Stimulated activated CD8-positive, alpha-beta memory T cell treated with anti-CD3 and anti-CD28 coated beads, Interleukin-2, amount 100 ng/mL, for 48 hours (primary cell): ENCODE measurements at places on chromosomes 1 and 21.

DNA sequence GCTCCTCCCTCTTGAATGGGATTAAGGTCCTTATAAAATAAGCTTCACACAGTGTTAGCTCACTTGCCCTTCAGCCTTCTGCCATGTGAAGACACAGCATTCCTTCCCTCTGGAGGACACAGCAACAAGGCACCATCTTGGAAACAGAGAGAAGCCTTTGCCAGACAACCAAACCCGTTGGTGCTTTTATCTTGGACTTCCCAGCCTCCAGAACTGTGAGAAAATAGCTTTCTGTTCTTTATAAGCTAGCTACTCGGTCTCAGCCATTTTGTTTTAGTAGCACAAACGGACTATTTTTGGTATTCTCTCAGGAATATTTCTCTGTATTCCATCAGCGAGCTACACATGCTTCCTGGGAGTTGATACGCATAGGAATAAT is 58.6 kb upstream of the IRF2BP2 start:
- no peak for DNase-seq

DNA sequence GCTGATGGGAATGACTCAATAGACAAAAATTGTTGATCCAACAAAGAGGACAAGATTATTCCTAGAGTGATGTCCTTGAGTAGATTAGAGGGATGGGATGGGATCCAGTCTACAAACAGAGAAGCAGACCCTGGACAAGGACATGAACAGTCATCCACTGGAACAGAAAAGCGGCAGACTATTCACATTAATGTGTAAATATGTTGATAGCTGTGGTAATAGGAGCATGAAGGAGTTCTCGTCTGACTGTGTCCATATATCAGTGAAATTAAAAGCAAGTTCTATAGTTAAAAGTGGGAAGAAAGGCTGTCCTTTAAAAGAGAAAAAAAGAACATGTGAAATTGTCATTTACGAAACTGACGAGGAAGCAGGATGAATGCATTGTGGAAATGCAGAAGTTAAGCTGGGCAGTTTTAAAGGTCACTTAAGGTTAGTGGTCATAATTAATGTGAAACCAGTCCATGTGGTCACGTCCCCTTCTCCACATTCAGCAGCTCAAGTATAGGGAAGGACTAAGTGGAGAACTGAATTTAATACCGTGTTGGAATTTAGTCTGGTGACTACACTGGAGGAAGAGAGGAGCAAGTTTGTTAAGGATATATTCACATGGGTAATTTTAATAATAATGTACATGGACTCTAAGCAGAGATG is 62.1 kb downstream of the PIK3R3 start:
- DNase-seq, result no peak

DNA sequence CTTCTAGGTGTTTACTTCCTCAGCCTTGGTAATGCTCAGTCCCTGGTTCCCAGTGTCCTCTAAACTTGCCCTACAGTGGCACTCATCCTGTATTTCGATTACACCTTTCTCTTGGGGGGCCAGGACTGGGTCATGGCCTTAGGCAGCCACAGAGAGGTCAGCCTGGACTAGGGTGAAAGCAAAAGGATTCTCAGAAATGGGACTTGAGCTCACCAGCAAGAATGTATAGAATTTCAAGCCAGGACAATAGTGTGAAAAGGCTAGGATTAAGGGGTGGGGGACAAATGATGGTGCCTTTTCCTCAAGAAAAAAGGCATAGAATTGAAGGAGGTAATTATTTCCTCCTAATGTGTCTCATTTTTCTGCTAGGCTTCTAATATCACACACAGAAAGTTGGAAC is 166.8 kb upstream of the RUNX1 start:
- DNase-seq, result no peak

- no peak for DNase-seq
Measured at GRCh38 chr1:202168861-202169260, 8.5 kb upstream of the PTPN7 start.

DNA sequence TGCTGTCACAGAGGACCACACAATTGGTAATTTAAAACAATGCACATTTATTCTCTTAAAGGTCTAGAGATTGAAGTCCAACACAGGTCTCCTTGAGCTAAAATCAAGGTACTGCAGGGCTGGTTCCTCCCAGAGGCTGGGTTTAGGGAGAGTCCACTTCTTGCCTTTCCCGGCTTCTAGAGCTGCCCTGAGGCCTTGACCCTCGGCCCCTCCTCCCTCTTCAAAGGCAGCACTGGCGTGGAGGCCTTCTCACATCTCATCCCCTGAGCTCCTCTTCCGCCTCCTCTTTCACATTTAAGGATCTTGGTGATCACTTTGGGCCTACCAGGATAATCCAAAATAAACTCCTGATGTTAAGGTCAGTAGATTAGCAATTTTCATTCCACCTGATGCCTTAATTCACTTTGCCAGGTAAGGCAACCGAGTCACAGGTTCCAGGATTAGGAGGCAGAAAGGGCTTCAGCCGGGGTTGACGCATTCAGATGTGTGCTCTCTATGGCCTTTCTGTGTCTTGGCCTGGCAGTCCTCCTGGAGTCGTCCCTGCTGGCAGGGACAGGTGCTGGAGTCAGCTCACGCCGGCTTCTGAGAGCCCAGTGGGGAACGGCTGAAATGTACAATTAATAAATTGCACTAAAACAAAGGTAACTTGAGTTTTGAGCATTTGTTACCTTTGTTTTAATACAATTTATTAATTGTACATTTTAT is 61.2 kb upstream of the ABCG1 start:
- no peak for DNase-seq

DNA sequence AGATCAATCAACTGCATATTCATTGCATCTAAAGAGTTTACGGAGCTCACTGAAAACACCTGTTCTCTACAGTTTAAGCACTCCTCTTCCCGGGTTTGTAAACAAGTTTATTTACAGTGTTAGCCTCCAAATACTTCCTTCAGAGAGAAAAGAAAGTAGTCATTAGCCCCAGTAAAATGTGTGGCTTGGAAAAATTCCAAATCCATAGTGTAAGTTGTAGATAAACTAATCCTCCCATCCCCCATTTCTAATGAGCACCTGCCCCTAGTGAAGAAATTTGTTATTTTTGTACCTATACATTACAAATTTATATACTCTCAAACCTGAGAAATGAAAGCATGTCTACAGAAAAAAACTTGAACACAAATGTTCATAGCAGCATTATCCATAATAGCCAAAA is 21.9 kb downstream of the PUM1 start:
- DNase-seq, result no peak

GRCh38 chr1:211536606-211537005 is 42.4 kb downstream of the SLC30A1 start:
- DNase-seq, result no peak

DNA sequence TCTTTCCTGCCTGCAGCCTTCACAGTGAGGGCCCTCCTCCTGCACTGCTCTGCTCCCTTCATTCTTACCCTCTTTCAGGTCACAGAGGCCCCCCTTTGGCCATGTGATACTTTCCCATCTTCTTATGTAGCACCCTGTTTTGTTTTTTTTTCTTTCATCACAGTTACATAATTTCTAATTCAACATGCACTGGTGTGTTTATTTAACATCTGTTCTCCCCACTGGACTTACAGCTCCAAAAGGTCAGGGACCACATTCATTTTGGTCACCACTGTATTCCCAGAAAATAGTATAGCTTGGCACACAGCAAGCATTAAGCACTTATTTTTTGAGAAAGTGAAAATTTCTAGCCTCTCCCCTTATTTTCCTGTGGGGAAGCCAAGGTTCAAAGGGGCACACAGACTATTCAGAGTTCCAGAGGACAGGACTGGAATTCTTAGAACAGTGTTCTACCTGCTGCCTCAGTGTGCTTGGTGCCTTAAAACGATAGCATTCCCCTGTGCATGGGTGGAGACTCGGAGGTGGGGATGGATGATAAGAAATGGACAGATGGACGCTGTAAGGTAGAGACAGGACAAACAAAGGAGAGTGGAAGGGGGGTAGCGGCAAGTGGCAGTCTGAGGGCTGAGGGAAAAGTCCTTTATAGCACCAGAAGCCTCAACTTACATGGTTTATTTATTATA is 5.3 kb downstream of the DENND2D start:
- no peak for DNase-seq
